ENCODE measurements at places on chromosomes 4 and X. TPM values are rescaled to one million over a fixed set of nuclear protein-coding genes. Genes with fewer than 3 reads are reported as not detected.

MAGEA4 gene
- total RNA-seq = 0.36 TPM

SPANXC gene
- total RNA-seq = not detected

UGDH gene
- 45.9 TPM for total RNA-seq

HTN3 gene
- not detected for total RNA-seq

GNPDA2 gene
- total RNA-seq = 16.4 TPM

SPACA5 gene
- not detected for total RNA-seq

CAMK2D gene
- 34.2 TPM for total RNA-seq

P2RY8 gene
- total RNA-seq = 0.13 TPM

NSUN7 gene
- 3.2 TPM for total RNA-seq

SPOCK3 gene
- total RNA-seq = 42.5 TPM

AWAT2 gene
- total RNA-seq = 0.05 TPM

KCND1 gene
- total RNA-seq = 0.65 TPM

UBE2D3 gene
- total RNA-seq = 186 TPM

BEX1 gene
- total RNA-seq = 8.8 TPM

LPAR4 gene
- total RNA-seq = 0.93 TPM

NCBP2L gene
- not detected for total RNA-seq

HS6ST2 gene
- 25.7 TPM for total RNA-seq

MAGEC2 gene
- total RNA-seq = 0.05 TPM

PNCK gene
- 12.5 TPM for total RNA-seq

SCML2 gene
- 21.4 TPM for total RNA-seq

CNKSR2 gene
- 17.1 TPM for total RNA-seq

CFP gene
- 0.66 TPM for total RNA-seq

IL13RA1 gene
- total RNA-seq = 0.75 TPM

HPGDS gene
- 0.24 TPM for total RNA-seq

SATL1 gene
- total RNA-seq = 1.1 TPM

Measured in motor neuron (in vitro differentiated cells).